Left cardiac atrium (tissue), 4 donors: ENCODE measurements at places on chromosomes 6 and 20. TPM values are rescaled to one million over a fixed set of nuclear protein-coding genes. Genes with fewer than 3 reads are reported as not detected.

Gene PREP
- total RNA-seq = 23.8 TPM

Gene COX4I2
- 11.4 TPM for total RNA-seq

Gene KPNA5
- total RNA-seq = 9.1 TPM

Gene C6orf52
- not detected for total RNA-seq

Gene CYP24A1
- not detected for total RNA-seq

Gene RPN2
- 118 TPM for total RNA-seq

Gene ANGPT4
- 0.27 TPM for total RNA-seq

Gene GHRH
- 4.2 TPM for total RNA-seq

DNA sequence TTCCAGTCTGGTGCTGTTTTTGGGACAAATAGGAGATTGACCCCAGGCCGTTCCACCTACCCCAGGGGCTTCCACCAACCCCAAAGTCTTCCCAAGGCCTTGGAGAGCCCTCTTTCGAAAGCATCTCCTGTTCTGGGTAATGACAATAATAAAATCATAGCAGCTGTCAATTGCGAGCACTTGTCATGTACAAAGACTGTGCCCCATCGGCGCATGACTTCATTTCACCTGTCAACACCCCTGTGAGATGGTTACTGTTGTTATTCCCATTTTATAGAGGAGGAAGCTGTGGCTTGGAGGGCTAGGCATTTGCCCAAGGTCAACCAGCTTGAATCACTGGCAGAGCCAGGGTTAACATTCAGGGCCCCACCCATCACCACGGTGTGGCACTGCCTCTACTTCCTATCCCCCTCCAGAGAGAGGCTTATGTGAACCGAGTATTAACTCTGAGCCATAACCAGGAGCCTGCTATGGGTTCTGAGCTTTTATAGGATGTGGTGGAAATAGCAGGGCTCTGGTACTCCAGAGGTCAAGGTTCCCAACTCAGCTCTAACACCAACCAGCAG, 51.2 kb downstream of the HNF4A start:
- DNase-seq = no peak

DNA sequence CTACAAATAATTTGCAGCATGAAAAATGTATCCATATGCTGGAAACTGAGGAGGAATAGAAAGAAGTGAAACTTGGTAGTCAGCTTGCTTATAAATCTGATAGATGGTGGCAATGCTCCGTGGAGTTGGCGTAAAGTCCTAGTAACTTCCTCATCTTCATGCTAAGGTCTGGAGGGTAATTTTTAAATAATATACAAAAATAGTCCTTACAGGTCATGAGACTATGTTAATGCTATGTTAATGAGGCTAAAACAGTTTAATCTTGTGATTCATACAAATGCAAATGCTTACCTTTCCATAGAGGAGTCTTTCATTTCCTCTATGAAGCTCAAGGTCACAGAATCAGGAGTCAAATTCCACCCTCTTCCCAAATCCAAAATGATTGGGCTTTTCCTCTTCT, 9.4 kb upstream of the CRIP3 start:
- DNase-seq = no peak

DNA sequence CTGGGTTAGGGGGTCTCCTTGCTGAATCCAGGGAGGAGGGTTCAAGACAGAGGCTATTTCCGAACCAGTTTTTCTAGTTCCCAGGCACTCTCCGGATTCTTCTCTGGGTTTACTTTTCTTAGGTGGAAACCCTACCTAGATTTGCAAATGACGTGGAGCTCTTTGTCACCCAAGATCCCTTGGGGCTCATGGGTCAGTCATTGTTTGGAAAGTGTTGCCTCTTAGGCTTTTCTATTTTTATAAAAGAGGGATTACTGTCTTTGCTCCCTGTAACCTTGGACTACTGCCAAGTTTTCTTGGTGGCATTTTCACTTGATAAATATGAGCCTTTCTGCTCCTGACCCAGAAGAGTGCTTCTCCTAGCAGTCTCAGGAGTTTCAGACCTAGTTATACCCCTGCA, 33.6 kb downstream of the FAM209B start:
- DNase-seq = no peak

GRCh38 chr6:9404351-9405146, 969.2 kb upstream of the SLC35B3 start:
- no peak for DNase-seq

DNA sequence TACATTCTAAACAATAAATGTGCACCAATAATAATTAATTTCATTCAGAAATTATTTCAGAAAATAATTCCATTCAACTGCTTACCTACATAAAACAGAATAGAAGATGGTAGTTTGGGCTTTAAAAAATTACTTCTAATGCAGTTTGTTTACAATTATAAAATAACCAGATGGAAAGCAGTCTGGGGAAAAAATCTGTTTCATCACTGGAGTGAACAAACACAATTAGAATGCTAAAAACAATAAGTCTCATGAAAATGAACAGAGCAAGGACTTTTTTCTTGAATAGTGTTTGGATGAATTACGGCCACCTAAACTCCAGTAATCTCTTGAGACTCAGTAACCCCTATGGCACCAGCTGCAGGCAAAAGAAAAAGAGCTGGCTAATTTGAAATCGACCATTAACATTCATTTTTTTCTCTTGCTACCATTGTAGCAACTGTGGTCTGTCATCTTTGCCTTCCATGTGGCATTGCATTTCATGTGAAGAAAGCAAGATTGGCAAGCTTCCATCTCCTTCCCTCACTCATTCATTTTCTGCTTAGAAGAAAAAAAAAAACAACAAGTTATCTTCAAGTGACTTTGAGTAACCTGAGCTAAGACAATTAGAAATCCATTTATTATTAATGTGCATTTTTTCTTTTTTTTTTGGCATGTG, 88.4 kb upstream of the CEP85L start:
- no peak for DNase-seq

GRCh38 chr20:41956338-41957074, 338.3 kb upstream of the CHD6 start:
- no peak for DNase-seq

- DNase-seq = no peak
These were observed 243.2 kb downstream of the ANKRD60 start for GRCh38 chr20:57985278-57985677.

DNA sequence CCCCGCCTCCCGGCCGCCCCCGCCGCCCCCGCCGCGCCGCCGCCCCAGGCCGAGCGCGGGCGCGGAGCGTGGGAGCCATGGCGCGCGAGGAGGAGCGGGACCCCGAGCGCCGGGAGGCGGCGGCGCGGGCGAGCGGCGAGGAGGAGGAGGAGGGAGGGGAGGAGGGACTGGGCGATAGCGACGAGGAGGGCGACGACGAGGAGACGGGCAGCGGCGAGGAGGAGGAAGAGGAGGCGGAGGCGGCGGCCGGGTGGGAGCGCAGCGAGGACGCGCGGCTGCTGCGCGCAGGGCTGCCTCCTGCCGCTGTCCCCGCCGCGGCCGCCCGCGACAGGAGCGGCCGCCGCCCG, at the start of gene SLC24A3:
Gene SLC24A3 (plus strand): TSS at position 174 of the 347 bp plus-strand sequence.
- no peak for DNase-seq

DNA sequence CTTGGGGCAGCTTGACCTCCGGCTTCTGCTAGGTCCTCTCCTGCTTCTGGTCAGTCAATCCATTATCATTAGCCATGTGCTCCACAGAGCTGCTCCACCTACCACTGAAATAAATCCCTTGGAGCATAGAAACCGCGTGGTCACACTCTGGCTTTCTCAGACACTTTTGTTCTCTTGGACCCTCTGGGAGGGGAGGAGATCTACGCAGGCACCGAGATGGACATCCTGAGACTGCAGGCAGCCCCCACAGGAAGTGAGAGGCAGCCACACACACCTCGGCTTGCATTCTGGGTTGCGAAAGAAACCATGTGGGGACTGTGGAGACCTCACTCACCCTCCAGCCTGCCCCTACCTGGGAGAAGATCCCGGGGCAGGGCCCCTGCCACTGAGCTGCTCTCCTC, 79.5 kb downstream of the FYN start:
- no peak for DNase-seq

DNA sequence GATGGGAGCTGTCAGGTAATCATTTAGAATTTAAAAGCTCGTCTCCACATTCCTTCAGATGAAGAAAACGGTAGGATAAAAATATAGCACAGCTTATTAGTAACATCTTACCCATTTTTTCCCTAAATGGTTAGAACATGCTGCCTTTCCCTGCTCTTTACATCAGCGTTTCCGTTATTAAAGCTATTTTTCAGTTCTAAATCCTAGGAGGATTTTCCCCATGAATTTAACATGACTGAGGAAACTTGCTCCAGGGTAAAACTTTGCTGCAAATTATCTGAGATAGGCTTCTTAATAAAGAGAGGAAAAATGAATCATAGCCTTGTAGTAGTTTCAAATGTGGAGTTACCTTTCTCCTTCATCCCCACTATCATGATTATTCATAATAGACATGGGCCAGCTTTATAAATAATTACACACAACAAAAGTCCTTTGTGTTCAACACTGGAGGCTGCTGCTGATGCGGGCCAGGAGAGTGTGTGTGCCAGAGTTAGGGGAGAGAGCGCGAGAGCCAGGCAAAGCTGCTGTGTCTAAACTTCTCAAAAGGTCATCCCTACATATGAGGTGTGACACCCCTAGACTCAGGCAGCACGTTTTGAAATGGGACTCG, 24.4 kb downstream of the MYLIP start:
- DNase-seq = no peak

GRCh38 chr6:33205191-33206026, 954 bp downstream of the HSD17B8 start:
- no peak for DNase-seq

GRCh38 chr6:84979541-84979940, 215.1 kb upstream of the TBX18 start:
- DNase-seq = no peak

- no peak for DNase-seq
These were observed 545.6 kb upstream of the MAP3K7 start for GRCh38 chr6:91132461-91132860.

GRCh38 chr20:40111282-40111681, 577.8 kb downstream of the MAFB start:
- no peak for DNase-seq

DNA sequence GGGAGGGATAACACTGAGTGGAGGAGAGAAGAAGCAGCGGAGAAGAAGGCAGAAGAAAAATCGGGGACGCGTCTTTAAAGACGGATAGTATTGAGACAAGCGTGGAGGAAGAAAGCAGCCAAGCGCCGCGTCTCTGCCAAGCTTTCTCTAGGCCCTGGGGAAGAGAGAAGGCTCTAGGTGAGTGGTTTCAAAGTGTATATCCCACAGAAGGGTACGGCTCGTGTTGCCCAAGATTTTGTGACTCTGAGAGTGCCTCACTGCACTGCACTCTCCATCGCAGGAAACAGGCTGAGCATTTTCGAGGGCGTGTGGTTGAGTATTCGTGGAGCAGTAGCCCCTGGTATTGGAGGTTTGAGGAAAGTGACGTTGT, 185.4 kb downstream of the TRIM27 start:
- DNase-seq = no peak

DNA sequence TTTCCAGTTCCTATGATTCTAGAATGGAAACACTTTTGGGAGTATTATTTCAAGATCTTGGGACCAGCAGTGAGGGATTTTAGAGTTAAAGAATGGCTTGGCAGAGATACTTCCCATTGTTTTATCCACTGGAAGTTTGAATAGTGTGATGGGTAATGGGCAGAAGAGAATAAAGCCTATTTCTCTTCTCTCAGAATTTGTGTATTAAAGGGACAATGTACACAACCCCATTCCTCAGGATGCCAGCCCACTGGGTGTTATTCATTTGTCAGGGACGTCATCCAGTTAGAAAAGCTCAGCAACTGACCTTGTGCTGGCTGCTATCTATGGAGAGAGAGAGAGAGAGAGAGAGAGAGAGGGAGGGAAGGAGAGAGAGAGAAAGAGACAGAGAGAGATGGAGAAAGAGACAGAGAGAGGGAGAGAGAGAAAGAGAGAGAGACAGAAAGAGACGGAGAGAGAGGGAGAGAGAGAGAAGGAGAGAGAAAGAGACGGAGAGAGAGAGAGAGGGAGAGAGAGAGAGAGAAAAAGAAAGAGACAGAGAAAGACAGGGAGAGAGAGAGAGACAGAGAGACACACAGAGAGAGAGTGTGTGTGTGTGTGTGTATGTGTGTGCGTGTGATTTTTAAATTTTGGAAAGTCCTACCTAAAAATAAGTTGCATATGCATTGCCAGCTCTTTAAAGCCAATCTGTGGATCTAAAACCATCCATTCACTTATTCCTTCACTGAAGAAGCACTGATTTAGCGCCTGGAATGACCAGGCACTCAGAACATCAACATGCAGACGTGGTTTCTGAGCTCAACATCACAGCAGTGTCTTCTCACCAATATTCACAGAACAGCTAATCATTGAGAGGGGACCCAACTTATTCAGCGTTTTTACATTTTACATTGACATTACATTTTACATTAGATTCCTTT, 388.8 kb downstream of the THBS2 start:
- DNase-seq = no peak

DNA sequence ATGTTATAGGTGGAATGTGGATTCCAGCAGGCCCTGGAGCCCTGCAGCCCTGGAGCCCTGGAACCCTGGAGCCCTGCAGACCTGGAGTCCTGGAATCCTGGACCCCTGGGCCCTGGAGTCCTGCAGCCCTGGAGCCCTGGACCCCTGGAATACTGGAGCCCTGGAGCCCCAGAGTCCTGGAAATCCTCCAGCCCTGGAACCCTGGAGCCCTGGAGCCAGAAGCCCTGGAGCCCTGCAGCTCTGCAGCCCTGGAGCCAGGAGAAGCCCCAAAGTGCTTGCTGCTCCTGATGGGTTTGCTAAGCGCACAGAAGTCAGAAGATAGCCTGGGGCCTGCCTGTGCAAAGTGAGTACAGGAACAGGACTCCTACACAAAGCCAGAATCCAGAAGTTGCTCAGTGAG, 223.1 kb upstream of the PDE10A start:
- no peak for DNase-seq

DNA sequence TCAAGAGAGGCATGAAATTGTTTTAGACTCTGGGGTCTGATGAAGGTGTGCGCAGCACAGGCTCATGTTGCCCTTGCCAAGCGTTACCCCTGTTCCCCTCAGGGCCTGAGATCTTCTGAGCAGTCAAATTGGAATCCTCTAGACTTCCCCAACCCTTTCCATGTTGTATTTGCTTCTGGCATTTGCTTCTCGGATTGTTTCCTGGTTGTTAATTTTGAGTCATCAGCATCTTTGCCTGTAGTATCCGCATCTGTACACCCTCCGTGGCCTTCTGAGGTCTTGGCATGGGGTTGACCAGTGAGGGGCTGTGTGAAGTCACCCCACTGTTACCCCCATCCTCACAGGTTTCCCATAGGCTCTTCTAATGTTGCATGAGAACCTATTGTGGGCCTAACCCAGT, 40.9 kb downstream of the SLC24A3 start:
- DNase-seq = no peak

DNA sequence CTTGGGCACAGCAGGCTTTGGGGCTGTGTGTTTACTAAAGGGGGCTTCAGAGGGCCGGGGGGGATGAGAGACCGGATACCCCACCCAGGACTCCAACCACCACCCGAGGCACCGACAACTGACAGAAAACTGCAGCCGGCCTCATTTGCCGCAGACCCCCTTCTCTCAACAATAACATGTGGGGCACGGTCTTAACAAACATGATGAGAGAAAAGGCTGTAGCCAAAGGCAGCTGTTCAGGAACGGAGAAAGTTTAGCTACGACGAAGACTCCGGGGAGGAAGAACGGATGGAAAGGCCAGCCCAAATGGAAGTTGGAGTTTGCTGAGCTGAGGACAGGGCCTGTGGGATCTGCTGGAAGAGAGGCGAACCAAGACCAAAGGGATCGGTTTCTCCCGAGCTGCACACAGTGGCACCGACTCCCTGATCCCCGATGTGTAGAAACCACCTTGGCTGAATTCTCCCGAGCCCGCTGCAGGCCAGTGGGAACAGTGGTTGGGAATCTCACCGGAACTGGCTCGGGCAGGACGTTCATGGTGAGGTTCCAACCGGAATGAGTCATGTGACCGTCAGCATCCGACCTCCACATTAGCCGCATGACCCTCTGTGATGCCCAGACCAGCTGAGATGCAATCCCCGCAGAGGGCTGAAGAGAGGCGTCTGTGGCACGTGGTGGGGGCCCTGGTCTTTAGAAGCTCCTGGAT, 359.3 kb downstream of the TAF4 start:
- DNase-seq = no peak
